Myometrial cell (primary cell): ENCODE measurements at places on chromosomes 16 and 17. TPM values are rescaled to one million over a fixed set of nuclear protein-coding genes. Genes with fewer than 3 reads are reported as not detected.

NSMCE1 gene
- 77.3 and 86.1 TPM in 2 replicates for total RNA-seq

GPR139 gene
- total RNA-seq, result not detected in 2 replicates

GPRC5B gene
- 11.5 and 18.5 TPM in 2 replicates for total RNA-seq

ERBB2 gene
- 40.1 and 47.0 TPM in 2 replicates for total RNA-seq

GNAO1 gene
- total RNA-seq, result 0.53 TPM in 1 of 2 replicates, not detected in the other

ZG16 gene
- total RNA-seq, result not detected in 2 replicates

LGALS9B gene
- not detected in 2 replicates for total RNA-seq

CSH2 gene
- total RNA-seq, result not detected in 2 replicates

CACNG1 gene
- not detected in 2 replicates for total RNA-seq

BORCS6 gene
- 12.1 and 16.7 TPM in 2 replicates for total RNA-seq

BRIP1 gene
- 3.2 and 3.5 TPM in 2 replicates for total RNA-seq

NIP7 gene
- total RNA-seq, result 26.9 and 34.9 TPM in 2 replicates

TVP23A gene
- not detected in 2 replicates for total RNA-seq

CACNG3 gene
- total RNA-seq, result not detected in 2 replicates

SPAG9 gene
- 33.4 and 53.2 TPM in 2 replicates for total RNA-seq

WNT3 gene
- total RNA-seq, result 1.2 and 2.3 TPM in 2 replicates

CRHR1 gene
- not detected in 2 replicates for total RNA-seq

CPNE7 gene
- total RNA-seq, result 14.7 and 24.5 TPM in 2 replicates

MSLN gene
- 0.53 and 0.86 TPM in 2 replicates for total RNA-seq

ZP2 gene
- not detected in 2 replicates for total RNA-seq

PLXDC1 gene
- total RNA-seq, result not detected in 2 replicates

KRTAP4-1 gene
- not detected in 2 replicates for total RNA-seq

TRPV3 gene
- 0.53 and 6.6 TPM in 2 replicates for total RNA-seq

MFSD6L gene
- not detected in 2 replicates for total RNA-seq

NXN gene
- 93.9 and 97.2 TPM in 2 replicates for total RNA-seq

TAT gene
- total RNA-seq, result not detected in 2 replicates

IRX6 gene
- total RNA-seq, result not detected in 2 replicates

MT1G gene
- 57.4 and 95.7 TPM in 2 replicates for total RNA-seq

CYLD gene
- 16.5 and 19.3 TPM in 2 replicates for total RNA-seq

MT1M gene
- 9.0 and 9.8 TPM in 2 replicates for total RNA-seq

DUSP14 gene
- 47.0 and 56.8 TPM in 2 replicates for total RNA-seq

KRT13 gene
- total RNA-seq, result 0.35 TPM in 1 of 2 replicates, not detected in the other

ADAMTS18 gene
- not detected in 2 replicates for total RNA-seq

DHX38 gene
- total RNA-seq, result 34.6 and 42.4 TPM in 2 replicates

HOXB5 gene
- 0.18 TPM in 1 of 2 replicates, not detected in the other for total RNA-seq

DNAH17 gene
- not detected in 2 replicates for total RNA-seq

HOXB4 gene
- total RNA-seq, result 0.53 and 2.6 TPM in 2 replicates

GRAPL gene
- not detected in 2 replicates for total RNA-seq

MT4 gene
- not detected in 2 replicates for total RNA-seq

FSCN2 gene
- total RNA-seq, result 0.35 TPM in 1 of 2 replicates, not detected in the other

SLC6A4 gene
- not detected in 2 replicates for total RNA-seq

FADS6 gene
- total RNA-seq, result not detected in 2 replicates

RNF112 gene
- 3.0 and 4.3 TPM in 2 replicates for total RNA-seq

KRT12 gene
- total RNA-seq, result under 0.01 TPM in 1 of 2 replicates, not detected in the other

FAM20A gene
- 7.6 and 21.9 TPM in 2 replicates for total RNA-seq

SRCIN1 gene
- total RNA-seq, result not detected in 2 replicates

USP10 gene
- 50.3 and 52.5 TPM in 2 replicates for total RNA-seq

SLC16A6 gene
- total RNA-seq, result under 0.01 and 0.29 TPM in 2 replicates

HLF gene
- not detected in 2 replicates for total RNA-seq

TMEM98 gene
- total RNA-seq, result 185 and 206 TPM in 2 replicates

SSTR5 gene
- total RNA-seq, result not detected in 2 replicates

ESRP2 gene
- total RNA-seq, result under 0.01 and 0.53 TPM in 2 replicates

KCNJ16 gene
- total RNA-seq, result not detected in 2 replicates

TP53TG3C gene
- total RNA-seq, result not detected in 2 replicates

PRAC2 gene
- not detected in 2 replicates for total RNA-seq

KCNAB3 gene
- total RNA-seq, result 0.58 and 1.2 TPM in 2 replicates

USP36 gene
- total RNA-seq, result 14.0 and 17.0 TPM in 2 replicates

SEPTIN12 gene
- total RNA-seq, result not detected in 2 replicates
